ENCODE measurements at places on chromosomes 7 and 10.

GRCh38 chr10:86586516-86586915 is 64.9 kb upstream of the WAPL start:
- DNase-seq, result no peak

GRCh38 chr7:131546126-131546525 is 10.3 kb downstream of the PODXL start:
- no peak for DNase-seq

DNA sequence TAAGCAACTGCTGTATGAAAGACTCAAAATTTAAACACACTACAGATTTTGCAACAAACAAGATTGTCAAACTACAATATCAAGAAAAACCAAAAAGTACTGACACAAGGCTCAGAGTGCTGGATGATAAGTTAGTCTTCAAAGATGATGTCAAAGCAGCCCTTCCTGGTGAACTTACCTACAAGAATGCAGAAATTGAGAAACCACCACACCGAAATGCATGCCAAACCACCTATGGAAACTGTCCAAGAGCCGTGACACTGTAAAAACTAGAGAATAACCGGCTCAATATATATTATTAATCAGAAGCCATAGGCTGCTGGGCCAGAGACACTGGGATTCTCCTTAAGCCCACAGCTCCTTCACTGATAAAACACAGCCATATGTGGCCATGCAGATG is 25.3 kb downstream of the DENND11 start:
- no peak for DNase-seq

- no peak for DNase-seq
These were observed 37.2 kb downstream of the FAM149B1 start for GRCh38 chr10:73205081-73205480.

GRCh38 chr7:41729059-41729458 is 26.2 kb upstream of the INHBA start:
- DNase-seq, result no peak

GRCh38 chr10:66483966-66484365 is 441.9 kb upstream of the LRRTM3 start:
- DNase-seq, result no peak

- DNase-seq, result no peak
These were observed 96.1 kb downstream of the ZNF277 start for GRCh38 chr7:112302566-112302965.

Data from ecto neural progenitor cell (in vitro differentiated cells).